ENCODE measurements at places on chromosomes 6 and 20.

- DNase-seq = no peak
Measured at GRCh38 chr6:74549746-74550145, 656.1 kb downstream of the COL12A1 start.

DNA sequence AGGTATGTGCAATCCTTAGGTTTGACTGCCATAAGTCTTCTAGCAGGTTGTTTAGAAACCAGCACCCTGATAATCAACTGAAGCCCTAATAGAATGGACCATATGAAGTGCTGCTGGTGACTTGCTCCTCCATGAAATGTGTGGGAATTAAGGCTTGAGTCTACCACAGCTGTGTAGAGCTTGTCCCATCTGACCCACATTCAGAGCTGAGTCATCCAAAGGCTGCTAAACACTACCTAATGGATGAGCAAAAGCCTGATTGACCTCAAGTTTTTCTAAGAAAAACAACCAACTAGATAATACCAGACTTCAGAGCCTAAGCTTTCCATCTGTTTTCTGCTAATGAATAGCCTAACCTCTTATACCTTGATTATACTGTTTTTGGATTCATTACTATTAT, 120.3 kb upstream of the MOCS1 start:
- no peak for DNase-seq

DNA sequence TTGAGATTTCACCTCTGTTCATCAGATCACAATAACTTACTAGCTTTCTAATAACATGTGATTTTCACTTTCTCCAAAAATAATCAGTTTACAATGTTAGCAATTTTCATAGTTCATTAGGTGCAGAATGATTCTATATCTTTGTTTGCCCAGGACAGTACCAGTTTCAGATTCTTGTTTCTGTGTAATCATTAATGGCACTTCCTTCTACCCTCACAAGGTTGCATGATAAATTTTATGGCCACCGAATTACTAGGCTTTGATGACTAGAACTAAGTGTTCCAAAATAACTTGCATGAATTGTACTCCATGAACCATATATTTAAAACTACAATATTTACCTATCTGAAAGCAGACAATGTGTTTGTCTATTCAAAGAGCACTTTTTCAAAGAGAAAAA, 442.3 kb downstream of the EPHA7 start:
- no peak for DNase-seq

DNA sequence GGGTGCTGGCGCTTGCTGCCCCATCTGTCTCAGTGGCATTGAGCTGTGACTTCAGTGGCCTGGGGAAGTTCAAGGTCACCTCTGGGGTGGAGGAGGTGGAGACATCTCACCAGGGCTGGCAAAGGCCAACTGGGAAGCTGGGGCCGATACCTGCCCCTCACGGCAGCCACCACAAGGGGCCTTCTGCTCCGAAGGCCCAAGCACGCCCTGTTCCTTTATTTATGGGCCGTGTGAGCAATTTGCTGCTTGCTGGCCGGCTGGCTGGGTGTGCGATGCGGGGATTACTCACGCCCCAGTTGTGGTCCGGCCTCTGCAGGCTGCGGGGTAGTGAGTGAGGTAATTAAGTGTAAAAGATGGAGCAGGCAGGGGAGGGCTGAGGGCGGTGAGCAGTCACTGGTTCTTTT, 13.2 kb upstream of the SCRT2 start:
- DNase-seq = no peak

- DNase-seq = no peak
Measured at GRCh38 chr6:146601352-146601751, 2.6 kb downstream of the ADGB start.

GRCh38 chr20:51153867-51154707, 131.2 kb upstream of the KCNG1 start:
- no peak for DNase-seq

DNA sequence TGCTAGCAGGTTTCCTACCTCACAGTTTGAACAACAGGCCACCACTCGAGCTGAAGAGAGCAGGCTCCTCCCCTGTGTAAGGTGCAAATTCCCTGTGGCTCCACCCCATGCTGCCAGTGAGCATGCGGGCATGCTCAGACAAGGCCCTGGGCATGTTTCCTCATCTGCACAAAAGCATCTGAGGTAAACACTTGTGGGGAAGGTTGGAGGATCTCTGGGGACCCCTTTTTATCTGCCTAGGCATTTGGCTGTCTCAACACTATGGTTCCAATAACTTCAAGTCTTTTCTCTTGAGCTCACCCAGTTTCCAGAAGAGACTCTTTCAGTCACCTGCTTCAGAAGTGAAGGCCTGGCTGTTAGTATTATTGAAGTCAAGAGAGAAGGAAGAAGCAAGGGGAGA, 9.4 kb downstream of the C6orf58 start:
- no peak for DNase-seq

- no peak for DNase-seq
Measured at GRCh38 chr20:58099956-58100730, 128.3 kb downstream of the ANKRD60 start.

DNA sequence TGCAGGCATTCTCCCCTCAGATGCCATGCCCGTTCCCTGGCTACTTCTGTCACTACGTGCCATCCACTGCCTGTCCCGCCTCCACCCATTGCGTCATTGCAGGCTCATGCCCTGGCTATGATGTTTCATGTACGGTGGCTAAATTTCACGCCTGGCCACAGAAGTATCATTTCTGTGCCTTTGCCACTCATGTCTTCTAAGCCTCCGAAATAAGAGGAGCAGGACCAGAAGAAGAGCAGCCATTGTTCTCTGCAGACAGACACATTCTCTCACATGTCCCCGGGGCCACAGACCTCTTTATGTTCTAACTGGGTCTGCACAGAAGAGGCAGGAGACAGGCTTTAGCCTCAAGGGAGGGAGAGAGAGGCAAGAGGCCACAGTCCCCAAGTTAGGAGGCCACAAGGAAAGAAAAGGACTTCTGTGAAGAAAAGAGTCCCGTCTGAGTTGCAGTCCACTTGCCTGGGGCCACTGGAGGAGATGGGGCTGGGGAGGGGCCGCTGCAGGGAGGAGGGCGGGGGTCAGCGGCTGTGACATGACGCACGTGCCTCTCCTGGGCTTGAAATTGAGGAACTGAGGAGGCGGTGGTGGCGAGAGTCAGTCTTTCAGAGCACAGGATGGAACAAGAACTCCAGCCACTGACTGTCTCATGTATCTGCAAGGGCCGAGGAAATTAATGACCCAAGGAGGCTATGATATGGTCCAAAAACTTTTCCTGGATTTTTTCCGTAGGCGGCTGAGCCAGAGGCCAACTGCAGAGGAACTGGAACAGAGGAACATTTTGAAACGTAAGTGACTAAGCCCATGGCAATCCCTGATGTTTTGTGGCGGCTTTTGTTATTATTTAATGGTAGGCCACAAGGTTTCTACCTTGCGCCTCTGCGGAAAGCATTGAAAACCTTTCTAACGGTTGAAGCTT, 55.9 kb downstream of the TBC1D7 start:
- DNase-seq = no peak

GRCh38 chr6:14948586-14949245, 297.2 kb upstream of the JARID2 start:
- no peak for DNase-seq

- DNase-seq = no peak
Measured at GRCh38 chr20:38127920-38128528, 37.0 kb downstream of the TGM2 start.

DNA sequence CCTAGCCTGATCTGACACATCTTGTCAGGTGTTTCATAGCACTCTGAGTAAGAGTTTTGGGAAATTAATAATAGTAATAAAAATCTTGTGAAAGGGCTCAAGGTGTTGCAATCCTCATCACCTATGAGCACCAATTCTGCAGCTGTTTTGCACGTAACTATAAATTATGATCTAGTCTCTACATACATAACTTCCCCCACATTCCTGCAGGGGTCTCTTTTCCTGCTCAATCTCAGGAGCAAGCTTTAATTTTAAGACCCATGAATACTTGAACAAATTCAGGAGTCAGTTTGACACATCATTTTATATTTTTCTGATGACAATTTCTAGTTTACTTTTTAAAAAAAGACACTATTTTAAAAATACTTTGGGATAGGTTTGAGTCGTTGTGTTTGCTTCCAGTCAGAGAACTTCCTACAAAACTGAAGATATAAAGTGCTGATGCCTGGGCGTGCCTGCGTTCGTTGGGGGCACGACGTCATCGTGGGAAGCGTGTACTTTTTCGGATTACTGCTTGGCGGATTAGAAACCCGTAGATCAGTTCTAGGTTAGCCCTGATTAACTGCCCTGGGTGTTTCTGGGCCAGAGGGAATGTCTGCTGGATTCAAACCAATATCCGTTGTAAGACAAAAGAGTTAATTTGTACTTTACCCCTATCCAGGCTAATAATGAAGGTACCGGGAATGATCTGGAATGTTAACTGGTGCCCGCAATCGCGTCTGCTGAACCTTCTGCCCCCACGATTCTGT, 1.0 kb upstream of the E2F3 start:
- DNase-seq = peak; percentile 13

GRCh38 chr6:160277546-160277945, 18.9 kb upstream of the SLC22A2 start:
- no peak for DNase-seq

DNA sequence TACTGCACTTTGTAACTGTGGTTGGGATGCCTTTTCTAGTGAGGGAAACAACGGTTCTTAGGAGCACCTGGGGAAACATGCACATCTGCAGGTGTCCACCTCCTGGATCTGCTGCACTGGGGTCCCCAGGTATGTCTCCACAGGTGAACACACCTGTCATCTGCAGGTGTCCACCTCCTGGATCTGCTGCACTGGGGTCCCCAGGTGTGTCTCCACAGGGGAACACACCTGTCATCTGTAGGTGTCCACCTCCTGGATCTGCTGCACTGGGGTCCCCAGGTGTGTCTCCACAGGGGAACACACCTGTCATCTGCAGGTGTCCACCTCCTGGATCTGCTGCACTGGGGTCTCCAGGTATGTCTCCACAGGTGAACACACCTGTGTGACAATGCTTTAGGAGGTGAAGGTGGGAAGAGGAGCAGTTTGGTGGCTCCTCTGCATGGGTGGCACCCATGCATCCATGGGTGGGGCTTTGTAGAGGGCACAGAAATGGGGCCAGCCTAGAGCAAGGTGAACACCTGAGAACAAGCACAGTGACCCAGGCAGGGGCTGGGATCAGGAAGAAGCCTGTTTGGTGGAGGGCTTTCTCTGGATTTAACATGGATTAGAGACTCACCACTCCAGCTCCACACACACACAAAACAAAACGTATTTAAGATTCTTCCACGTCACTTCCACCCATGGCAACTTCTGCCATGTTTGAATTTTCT, 206.0 kb upstream of the CDH4 start:
- DNase-seq = no peak

DNA sequence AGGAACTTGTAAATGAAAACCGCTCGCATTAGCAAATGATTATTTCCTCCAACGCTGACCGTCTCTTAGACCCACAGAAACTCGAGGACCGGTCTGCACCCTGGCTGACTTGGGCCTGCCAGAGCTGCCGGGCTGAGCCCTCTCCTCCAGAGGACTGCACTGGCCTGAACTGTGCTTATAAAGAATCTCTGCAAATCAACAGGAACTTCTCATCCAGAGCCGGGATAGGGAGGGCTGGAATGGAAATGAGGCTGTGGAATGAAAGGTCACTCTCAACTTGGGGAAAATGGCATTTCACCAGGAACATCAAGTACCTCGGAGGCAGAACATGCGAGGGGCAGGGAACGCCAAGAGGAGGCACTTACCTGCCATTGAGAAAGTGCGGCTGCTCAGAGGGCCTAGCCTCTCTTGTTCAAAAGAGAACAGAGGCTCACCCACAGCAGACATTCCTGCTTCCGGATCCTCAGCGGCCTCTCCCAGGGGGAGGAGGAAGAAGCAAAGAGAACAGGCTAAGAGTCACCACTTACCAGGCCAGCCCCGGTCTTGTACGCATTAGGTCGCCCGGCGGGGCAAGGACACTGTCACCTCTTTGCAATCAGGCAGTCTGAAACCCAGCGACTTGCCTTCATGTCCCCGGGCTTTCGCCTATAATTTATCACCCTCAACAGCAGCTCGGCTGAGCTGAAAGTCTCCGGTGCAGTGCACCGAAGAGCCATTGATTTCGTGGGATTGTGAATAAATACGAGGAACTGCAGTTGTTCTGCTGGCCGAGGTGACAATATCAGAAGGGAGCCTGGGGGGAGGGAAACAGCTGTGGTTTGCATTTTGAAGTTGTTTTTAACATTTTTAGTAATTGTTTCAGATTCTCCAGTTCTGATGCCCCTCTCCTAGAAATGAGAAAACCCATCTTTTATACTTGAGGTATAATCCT, 37.6 kb downstream of the ZMYND8 start:
- DNase-seq = no peak

- no peak for DNase-seq
Measured at GRCh38 chr6:149560736-149561135, 5.4 kb upstream of the GINM1 start.

GRCh38 chr6:32087574-32088486, 21.3 kb downstream of the TNXB start:
- peak; percentile 62 for DNase-seq

- DNase-seq = no peak
Measured at GRCh38 chr6:56663344-56663743, 20.7 kb upstream of the DST start.

GRCh38 chr6:10382728-10383330, 32.0 kb downstream of the TFAP2A start:
- no peak for DNase-seq

DNA sequence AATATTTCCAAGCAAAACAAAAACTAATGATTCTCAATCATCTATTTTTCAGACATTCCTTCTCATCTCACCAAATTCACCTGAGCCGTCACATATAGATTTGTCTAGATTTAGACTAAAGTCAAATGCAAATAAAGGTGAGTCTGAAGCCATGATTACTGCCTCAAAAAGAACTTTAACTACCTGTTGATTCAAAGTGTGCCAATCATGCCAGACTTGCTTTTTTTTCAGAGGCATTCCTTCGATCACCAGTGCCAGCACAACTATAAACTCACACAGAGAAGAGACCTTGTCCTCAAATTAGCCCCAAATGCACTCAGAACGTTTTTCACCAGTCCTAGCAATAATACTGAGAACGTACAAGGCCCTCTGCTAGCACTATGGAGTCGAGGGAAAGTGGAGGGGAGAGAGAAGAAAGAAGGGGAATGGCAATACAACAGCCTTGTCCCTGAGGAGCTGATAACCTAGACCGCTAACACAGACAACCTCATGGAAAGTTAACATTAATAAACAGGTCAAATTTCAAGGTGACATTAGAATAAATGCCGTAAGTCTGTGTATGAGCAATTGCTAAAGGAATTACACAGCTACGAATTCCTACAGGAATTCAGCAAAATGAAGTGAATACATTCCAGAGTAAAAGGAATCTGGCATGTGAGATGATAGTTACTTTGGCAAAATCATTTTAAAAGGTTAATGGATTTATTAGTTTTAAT, 60.9 kb downstream of the EPB41L2 start:
- DNase-seq = no peak

DNA sequence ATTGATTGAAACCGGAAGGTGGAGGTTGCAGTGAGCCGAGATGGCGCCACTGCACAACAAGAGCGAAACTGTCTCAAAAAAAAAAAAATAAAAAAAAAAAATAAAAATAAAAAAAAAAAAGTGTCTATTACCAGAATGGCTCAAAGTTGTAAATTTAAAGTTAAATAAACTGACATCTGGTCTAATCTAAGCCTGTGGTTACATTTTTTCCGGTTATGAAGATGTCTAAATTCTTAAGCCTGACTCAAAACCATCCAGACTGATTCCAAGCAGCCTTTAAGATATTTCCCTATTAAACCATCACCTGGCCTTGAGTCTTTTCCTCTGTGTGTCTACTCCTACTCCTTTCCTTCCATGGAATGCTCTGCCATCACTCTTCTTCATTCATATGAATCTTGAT, 371.7 kb upstream of the RUNX2 start:
- no peak for DNase-seq

GRCh38 chr6:143110996-143111395, 50.3 kb downstream of the AIG1 start:
- DNase-seq = no peak

- DNase-seq = no peak
Measured at GRCh38 chr20:13661070-13661685, 22.4 kb upstream of the TASP1 start.
